ENCODE measurements at places on chromosomes 3 and 15.
A peak's percentile ranks its signal among the peaks of the same experiment; 100 is the strongest.

GRCh38 chr3:186073641-186074040 is 35.2 kb downstream of the ETV5 start:
- peak; percentile 13 for DNase-seq

GRCh38 chr3:30040126-30040525 is 566.3 kb upstream of the TGFBR2 start:
- DNase-seq = no peak

DNA sequence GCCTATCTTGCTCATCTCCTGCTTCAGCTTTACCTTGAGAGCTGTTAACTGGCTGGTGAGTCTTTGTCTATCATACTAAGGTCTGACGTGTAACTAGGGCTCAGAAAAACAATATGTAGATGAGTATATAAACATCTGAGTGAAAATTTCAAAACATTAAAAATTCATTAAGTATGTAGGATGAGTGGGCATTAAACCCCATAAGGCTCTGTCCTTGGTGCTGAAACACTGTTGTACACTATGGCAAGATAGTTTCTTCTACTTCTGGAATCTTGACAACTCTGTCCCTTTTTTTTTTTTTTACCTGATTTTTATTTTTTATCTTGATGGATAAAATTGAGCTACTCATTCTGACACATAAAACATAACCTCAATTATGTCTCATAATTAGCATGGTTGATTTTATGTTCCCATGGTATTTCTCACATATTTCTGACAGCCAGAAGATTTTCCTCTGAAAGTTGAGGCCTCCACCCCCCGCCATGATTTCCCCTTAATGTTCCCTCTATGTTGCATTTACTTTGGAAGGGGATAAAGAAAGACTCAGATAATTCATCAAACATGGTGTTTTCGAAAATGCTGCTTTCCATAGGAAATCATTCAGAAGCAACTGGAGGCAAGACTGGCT is 54.3 kb downstream of the DGKG start:
- DNase-seq = peak; percentile 62

DNA sequence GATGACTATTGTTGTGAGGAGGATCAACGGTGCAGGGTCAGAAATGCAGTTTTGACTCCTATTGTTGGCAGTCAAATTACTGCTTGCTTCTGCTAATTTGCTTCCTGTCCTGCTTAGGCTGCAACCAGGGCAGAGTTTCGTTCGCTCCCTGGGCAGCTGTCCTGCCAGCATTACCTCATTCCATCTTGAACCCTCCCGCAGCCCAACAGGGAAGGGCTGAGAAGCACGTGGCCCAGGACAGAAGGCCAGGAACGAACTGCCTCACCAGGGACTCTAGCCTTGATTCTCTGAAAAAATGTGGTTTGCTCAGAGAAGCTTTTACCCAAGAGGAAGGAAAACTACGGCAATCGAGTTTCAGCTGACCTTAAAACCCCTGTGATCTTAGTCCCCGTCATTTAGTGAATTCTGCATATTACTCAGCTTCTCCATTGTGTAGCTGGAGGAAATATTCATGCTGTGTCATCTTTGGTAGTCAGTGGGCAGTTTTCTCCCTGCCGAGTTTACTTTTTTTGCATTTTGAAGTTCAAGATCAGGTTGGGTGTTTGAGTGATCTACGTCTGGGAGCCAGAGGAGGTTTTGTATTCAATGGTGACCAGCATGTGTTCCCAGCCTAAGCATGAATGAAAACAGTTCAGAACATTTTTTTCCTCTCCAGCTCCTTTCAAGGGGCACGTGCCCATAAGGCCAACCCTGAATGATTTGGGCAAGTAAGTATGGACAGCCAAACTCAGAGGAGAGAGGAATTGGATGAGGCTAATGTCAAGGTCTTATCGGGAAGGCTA is 23.0 kb downstream of the TLNRD1 start:
- DNase-seq = peak; percentile 80

GRCh38 chr15:74449095-74449494 is 11.9 kb downstream of the UBL7 start:
- no peak for DNase-seq

GRCh38 chr3:53023072-53023823 is 22.6 kb downstream of the SFMBT1 start:
- DNase-seq = peak; percentile 49

GRCh38 chr15:62881056-62881455 is 161.5 kb upstream of the TPM1 start:
- no peak for DNase-seq

DNA sequence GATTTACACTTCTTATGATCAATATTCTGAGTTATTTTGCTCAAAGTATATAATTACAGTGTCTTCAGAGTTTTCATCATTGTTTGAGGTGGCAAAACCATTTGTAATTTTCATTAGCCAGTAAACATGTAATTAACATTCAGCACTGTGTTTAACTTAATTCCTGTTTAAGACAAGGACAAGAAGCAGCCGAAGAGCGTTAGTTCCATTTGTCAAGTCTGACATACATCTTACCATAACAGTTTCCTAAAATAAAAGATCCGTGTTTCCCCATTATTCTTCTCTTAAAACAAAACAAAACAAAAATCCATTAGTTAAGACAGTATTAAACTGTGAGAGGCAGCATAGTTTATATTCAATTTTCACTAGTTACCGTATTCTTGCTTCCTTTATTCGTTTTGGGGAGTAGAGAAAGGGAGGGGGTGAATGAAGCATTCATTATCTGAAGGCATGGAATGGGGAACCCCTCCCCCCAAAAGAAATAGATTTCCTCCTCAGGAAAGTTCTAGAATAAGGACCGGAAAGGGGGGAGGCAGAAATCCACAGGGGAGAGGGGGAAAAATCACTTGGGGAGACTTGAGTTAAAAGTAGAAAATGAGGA is 5.5 kb upstream of the NR2F2 start:
- DNase-seq = no peak

- DNase-seq = no peak
These were observed 45.1 kb downstream of the ZDHHC3 start for GRCh38 chr3:44930911-44931310.

- peak; percentile 51 for DNase-seq
These were observed at the start of gene C3orf70 for GRCh38 chr3:185152410-185153170. Gene C3orf70, minus strand, starts transcription at chr3:185153060. Its CDS starts 237 bp downstream, at chr3:185152823.

DNA sequence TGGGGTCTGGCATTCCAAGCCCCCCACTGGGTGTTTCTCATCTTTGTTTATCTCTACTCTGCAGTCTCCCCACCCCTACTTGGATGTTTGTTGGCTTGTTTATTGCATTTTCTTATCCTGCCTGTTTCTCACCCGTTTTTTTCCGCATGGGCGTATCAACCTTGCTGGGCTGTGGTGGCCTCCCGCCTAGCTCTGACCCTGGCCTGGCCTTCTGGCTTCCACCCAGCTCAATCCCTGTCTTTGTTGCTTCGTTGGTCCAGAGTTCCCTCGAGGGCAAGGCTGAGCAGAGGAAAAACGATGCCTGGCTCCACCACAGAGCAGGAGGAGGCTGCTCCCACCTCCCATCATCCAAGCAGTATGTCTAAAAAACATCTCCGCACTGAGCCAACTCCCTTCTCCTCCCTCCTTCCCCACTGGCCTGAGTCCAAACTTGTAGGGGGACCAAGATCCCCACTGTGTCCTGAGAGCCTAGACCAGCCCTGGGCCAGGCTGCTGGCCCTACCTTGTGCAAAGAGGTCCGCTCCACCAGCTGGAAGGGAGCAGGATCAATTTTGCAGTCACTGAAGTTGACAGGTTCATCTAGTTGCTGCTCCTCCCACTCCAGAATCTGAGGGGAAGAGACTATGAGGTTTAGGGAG is 9.8 kb downstream of the CLCN2 start:
- no peak for DNase-seq

DNA sequence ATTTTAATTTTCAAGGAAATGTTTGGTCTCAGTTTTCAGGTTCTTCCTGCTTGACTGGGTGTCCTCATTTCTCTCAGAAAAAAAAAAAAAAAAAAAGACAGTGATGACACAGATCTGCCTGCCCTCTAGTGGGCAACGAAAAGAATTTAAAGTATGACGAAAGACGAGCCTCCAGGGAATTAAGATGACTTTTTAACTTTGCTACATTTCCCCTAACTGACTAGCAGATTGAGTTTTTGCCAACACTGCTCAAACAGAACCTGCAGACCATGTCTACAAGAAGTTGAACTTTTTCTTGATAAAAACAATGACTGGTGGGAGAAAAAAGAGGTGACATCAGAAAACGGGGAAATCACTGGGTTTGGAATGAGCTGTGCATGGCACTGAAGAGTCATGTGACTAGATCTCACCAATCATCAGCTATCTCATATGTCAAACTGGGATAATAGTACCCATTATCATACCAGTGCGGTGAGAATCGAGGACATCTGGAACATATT is 40.8 kb downstream of the EOMES start:
- peak; percentile 82 for DNase-seq

- DNase-seq = no peak
These were observed 40.0 kb upstream of the ATP10A start for GRCh38 chr15:25903024-25903581.

DNA sequence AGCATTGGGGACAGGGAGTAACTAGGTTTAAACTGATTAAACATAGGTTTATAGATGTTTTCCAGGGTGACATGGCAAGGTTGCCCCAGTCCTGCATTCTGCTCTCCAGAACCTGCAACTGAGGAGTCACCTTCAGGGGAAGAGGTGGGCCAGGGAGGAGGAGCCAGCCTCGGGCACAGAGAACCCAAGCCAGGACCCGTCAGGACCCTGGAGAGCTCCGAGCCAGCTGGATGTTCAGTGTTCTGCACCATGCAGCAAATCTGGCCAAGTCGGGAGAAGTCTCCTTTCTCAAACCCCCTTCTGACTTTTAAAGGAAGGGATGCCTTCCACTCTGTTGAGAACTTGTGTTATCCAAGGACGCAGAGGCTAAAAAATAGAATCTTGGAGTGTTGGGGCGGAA is 62.1 kb upstream of the SLC6A11 start:
- DNase-seq = peak; percentile 46

DNA sequence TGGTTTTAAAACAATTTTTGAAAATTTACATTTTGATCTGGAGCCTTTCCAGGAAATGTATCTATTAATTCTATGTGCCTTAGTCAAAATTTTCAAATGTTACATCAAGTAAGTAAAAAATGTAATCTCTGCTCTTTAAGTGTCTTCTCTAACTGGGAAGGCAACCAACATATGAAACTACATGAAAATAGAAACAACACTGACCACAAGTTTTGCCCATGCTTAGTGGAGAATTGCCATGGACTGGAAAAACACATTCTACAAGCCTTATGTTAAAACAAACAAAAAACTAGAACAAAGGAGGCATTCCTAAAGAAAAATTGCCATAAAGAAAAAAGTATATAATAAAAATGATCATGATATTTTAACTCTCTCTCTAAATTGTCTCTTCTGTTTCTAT is 75.9 kb upstream of the SPRED1 start:
- no peak for DNase-seq

GRCh38 chr3:172911142-172911541 is 160.6 kb downstream of the ECT2 start:
- DNase-seq = no peak

DNA sequence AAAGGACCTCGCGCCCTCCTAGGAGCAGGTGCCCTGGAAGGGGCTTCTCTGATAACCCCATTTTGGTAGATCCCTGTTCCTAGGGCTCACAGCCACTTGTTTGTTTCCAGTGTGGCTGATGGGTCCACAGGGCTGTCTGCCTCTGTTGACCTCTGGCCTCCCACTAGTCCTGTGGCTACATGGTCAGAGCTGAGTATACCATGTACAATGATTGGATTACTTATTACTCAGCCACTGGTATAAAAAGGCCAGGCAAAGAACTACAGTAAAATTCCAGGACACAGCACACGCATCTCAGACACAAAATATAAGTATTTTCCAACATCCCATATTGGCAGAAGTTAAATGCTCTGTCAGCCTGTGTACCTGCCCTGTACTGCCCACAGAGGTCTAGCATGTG is 277.3 kb downstream of the GABRG3 start:
- no peak for DNase-seq

GRCh38 chr15:68346979-68347378 is 69.4 kb downstream of the FEM1B start:
- DNase-seq = no peak

- DNase-seq = no peak
These were observed 29.0 kb downstream of the ARIH1 start for GRCh38 chr15:72503147-72503546.

DNA sequence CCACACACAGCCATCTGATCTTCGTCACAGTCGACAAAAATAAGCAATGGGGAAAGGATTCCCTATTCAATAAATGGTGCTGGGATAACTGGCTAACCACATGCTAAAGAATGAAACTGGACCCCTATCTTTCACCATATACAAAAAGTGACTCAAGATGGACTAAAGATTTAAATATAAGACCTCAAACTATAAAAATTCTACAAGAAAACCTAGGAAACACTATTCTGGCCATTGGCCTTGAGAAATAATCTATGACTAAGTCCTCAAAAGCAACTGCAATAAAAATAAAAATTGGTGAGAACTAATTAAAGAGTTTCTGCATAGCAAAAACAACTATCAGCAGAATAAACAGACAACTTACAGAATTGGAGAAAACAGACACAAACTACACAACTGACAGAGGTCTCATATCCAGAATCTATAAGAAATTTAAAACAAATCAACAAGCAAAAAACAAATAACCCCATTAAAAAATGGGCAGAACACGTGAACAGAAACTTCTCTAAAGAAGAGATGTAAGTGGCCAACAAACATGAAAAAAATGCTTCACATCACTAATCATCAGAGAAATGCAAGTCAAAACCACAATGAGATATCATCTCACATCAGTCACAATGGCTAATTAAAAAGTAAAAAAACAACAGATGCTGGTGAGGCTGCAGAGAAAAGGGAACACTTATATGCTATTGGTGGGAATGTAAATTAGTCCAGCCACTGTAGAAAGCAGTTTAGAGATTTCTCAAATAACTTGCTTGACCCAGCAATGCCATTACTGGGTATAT is 104.0 kb downstream of the NR1I2 start:
- peak; percentile 53 for DNase-seq

GRCh38 chr3:55486857-55487380 is at the start of gene WNT5A:
Gene WNT5A, minus strand, starts transcription at chr3:55487306. Its CDS starts 321 bp downstream, at chr3:55486985.
- peak; percentile 72 for DNase-seq

DNA sequence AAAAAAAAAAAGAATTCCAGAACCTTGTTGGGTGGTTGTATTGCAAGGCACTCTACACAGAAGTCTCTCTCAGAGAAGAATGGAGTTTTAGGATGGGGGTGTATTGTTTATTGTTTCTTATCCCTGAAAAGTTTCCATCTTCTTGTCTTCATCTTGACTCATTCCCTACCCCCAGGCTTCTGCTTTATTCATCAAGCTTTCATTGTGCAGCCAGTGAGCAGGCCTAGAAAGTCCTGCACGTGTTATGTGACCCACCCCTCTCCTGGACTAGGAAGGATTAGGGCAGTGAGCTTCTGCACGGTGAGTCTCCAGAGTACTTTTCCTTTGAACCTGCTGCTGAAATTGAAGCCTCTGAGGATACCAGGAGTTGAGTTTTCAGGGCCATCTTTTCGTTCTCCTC is 150.9 kb upstream of the IL12A start:
- no peak for DNase-seq
